ENCODE measurements at places on chromosomes 1 and 21. TPM values are rescaled to one million over a fixed set of nuclear protein-coding genes. Genes with fewer than 3 reads are reported as not detected.

The PRKAA2 gene
- total RNA-seq = 0.02 TPM

The CGN gene
- 2.0 TPM for total RNA-seq

The OR6K3 gene
- not detected for total RNA-seq

The SLC25A34 gene
- total RNA-seq = 0.94 TPM

- H3K27ac ChIP-seq = peak overlapping the region; percentile 6
- peaks cover 7% of the 10 kb centered on the region for H3K27me3 ChIP-seq
- DNase-seq = no peak
- H3K4me3 ChIP-seq = peak overlapping the region; percentile 41
Observed at GRCh38 chr1:212254853-212255363, 30.3 kb upstream of the PPP2R5A start.

GRCh38 chr1:10870493-10871096 lies 74.1 kb upstream of the CASZ1 start:
- H3K27ac ChIP-seq = no peak overlapping the region
- peaks cover 10% of the 10 kb centered on the region for H3K4me1 ChIP-seq
- peaks cover 56% of the 10 kb centered on the region for H3K27me3 ChIP-seq
- no peaks in the 10 kb centered on the region for H3K36me3 ChIP-seq
- no peak for DNase-seq

DNA sequence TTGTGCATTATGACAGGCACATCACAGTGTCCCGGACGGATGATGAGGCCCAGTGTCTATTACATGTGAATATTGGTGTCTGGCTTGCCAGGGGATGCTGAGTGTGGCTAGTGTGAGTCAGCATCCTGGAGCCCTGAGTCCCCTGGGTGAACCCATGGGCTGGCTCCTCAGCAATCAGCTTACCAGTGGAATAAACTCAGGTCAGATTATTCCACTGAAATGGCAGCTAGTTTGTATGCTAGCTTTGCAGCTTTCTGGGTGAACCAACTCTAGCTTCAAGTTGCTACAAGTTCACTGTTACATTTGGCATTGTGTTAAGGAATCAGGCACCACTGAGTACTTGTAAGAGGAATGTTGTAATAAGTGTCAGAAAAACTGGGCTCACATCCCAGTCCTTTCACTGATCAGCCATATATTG lies 23.9 kb upstream of the RPTN start:
- peaks cover 6% of the 10 kb centered on the region for H3K27me3 ChIP-seq
- H3K4me3 ChIP-seq = no peak overlapping the region
- no peaks in the 10 kb centered on the region for H3K36me3 ChIP-seq

DNA sequence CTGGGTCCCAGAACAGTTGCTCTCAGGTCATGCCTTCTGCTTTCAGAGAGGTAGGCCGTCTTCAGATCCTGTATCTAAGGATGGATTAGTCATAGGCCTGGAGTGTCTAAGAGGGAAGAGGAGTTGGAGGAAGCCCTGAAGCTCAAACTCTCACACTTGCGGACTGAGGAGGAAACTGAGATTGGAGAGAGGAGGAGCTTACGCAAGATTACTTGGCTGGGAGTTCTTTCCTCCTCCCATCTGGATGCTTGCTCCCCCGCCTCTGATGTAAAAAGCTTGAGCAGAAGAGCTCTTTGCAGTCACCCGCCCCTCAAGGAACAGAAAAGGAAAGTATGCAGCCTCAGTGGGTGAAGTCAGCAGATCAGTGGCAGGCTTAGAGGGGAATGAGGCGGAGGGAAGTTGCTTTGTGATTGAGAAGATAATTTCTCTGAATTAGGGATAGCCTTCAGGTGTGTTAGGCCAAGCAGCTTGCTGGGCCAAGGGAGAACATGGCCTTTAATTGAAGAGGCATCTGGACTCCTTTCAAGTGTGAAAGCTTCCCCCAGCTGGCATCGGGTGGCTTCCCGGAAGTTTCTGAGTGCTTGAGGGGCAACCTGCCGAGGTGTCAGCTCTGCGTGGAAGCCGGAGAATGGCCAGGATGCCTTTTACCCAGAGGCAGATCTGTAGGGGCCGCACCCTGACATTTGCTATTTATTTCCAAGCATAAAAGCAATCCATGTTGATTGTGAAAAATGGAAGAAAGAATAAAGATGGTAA lies 6.6 kb downstream of the ADORA1 start:
- H3K27me3 ChIP-seq = peaks cover 7% of the 10 kb centered on the region
- DNase-seq = no peak
- no peak overlapping the region for H3K4me3 ChIP-seq
- H3K4me1 ChIP-seq = peaks cover 2% of the 10 kb centered on the region
- H3K36me3 ChIP-seq = no peaks in the 10 kb centered on the region
- no peak overlapping the region for H3K27ac ChIP-seq

DNA sequence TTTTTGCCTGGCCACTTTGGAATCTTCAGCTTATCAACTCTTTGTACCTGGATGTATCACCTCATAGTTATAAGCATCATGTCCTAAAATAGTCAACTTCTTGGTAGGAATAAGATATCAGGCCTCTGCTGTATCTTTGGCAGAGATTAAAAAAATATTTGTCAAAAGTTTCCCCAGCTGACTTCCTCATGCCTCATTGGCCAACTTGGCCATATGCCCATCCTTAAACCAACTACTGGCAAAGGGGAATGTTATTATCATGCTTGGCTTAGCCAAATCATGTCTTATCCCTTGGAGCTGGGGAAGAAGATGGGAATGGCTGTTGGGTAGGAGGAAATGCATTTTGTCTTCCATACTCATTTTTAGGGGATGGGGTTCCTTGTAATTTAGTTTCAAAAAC lies 23.4 kb downstream of the NFASC start:
- H3K36me3 ChIP-seq = no peaks in the 10 kb centered on the region
- H3K4me1 ChIP-seq = no peaks in the 10 kb centered on the region
- H3K27ac ChIP-seq = no peak overlapping the region
- no peak overlapping the region for H3K4me3 ChIP-seq
- peaks cover 42% of the 10 kb centered on the region for H3K27me3 ChIP-seq
- no peak for DNase-seq

DNA sequence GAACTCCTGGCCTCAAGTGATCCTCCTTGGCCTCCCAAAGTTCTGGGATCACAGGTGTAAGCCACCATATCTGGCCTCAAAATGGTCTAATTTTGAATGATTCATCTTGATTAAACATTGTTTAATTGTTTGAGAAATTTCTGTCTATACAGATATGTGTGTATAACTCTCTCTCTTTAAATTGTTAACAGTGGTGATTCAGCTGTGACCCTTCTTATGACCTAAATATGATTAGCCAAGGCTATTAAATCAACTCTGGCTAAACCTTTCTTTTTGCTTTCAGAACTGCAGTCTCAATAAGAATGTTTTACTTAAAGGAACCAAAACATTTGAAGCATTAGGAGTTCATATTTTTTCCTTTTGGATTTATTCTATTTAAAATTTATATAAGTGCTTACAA lies 19.2 kb upstream of the B3GALT5 start:
- H3K4me3 ChIP-seq = no peak overlapping the region
- H3K36me3 ChIP-seq = no peaks in the 10 kb centered on the region
- peaks cover 6% of the 10 kb centered on the region for H3K27me3 ChIP-seq
- no peak overlapping the region for H3K27ac ChIP-seq

GRCh38 chr1:20437640-20438039 lies 48.4 kb downstream of the CAMK2N1 start:
- no peaks in the 10 kb centered on the region for H3K36me3 ChIP-seq
- peaks cover 1% of the 10 kb centered on the region for H3K4me1 ChIP-seq
- H3K4me3 ChIP-seq = no peak overlapping the region
- H3K27ac ChIP-seq = no peak overlapping the region
